ENCODE measurements at places on chromosomes 12 and 14.

GRCh38 chr14:92161521-92161920 lies 39.8 kb downstream of the CPSF2 start:
- DNase-seq, result no peak

DNA sequence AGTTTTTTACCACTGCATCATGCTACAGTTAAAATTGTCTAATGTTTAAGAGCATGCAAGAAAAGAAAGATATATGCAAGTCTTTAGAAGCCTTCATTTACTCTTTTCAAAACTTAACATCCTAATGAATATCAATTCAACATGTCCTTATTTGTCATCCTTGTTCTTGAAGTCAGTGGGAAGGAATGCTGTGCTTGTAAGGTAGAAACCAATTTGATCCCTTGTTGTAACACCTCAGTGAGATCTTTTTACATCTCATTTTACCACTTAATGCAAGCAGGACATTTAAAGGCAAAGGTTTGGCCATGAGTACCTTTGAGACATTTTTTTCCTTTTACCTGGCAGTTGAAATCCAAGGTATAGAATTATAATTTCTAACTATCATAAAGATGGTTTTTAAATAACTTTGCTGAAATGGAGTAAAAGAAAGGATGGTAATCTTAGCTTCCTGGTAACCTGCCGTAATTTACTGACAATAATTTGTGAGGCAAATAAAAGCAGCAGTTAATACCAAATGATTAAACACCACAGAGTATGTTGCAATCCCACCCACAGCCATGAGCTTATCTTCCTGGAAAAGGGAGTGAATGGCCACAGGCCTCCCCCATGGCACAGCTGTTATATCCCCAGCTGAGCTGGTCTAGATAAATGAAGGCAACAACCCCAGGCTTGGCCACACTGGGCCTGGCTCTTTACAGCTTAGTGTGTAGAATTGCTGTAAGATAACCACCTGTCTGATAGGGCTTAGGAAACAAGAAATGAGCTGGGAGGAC lies 33.2 kb upstream of the STRN3 start:
- peak; percentile 32 for DNase-seq

- no peak for DNase-seq
These were observed 3.9 kb upstream of the HDAC7 start for GRCh38 chr12:47823422-47824086.

- no peak for DNase-seq
These were observed 7.4 kb upstream of the SYCP3 start for GRCh38 chr12:101746661-101747060.

DNA sequence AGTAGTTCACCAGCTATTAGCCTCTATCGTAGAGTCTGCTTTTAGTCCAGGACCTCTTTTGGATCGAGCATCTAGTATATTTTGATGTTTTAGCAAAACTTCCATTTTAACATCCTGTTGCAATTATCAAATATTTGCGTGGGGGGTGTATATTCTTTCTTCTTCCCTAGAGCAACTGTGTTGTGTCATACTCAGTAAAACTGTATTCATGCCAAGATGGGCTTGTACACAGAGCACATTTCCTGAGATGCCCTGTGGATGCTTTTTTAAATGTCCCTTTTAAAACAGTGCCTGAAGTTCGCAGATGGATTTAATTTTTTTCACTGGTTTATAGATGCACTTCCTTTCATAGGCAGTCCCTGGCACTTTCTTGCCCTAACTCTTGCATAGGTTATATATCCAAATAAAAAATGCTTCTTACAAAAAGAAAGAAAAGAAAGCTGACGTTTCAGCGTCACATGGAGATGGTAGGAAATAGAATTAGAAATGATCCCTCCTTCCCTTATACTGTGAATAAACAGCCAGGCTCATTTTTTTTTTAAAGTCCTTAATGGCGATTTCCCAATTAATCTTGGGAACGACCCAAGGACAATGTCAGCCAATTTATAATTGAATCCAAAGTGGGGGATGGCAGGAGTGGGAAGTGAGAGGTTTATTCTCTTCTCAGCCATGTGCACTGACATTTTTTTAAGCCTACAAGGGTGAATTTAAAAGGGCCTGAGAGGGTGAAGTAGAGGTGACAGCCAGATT lies 247.0 kb downstream of the SLC41A2 start:
- peak; percentile 82 for DNase-seq
